Stimulated activated CD4-positive, alpha-beta T cell treated with anti-CD3 and anti-CD28 coated beads, TNF-alpha, amount 100 ng/mL, for 48 hours (primary cell): ENCODE measurements at places on chromosomes 4 and X.

DNA sequence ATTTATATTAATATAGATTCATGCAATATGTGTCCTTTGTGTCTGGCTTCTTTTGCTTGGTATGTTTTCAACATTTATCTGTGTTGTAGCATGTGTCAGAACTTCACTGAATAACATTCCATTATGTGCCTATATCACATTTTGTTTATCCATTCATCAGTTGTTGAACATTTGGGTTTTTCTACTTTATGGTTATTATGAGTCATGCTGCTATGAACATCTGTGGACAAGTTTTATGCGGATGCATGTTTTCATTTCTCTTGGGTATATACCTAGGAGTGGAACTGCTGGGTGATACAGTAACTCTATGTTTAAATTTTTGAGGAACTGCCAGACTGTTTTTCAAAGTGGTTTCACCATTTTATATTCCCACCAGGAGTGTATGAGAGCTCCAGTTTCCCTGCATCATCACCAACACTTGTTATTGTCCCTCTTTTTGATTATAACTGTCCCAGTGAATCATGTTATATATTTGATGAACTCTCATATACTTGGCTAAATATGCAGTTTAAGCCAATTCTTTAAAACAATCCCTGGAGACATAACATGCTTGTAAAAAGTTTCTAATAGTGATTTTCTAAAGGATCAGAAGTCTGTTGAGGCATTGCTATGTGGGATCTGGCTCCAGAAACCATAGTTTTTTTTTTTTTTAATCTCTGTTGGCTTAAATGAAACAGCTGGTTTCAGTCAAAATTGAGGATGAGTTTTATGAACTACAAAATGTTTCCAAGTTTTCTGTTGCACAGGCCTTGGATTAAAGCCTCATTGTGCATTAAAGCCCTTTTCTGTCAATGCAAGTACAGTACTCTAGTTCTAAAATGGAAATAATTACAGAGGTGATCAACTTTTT, 21.6 kb upstream of the REPS2 start:
- DNase-seq: no peak

DNA sequence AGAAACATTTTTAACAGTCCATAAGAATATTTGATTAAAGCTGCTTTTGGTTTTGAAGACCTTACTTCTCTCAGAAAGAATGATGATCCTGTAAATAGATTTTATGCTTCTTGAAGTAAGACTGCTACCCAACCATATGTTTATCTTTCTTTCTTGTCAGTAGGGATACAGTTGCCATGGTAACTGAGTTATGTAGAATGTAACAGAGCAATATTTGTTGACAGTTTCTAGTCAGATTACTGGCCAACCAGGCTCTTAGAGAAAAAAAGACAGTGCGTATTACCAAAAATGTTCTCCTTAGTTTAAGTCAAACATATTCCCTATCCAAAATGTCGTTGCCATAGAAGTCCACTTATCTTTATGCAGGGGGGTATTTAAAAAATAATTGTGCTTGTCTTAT, 456.8 kb downstream of the PRR32 start:
- DNase-seq: no peak

- DNase-seq: no peak
These were observed 581.6 kb upstream of the KLHL4 start for GRCh38 chrX:86935988-86936387.

GRCh38 chrX:148698221-148698620, 197.8 kb downstream of the AFF2 start:
- no peak for DNase-seq

GRCh38 chrX:73944563-73944908, 359.4 kb upstream of the ZCCHC13 start:
- DNase-seq: no peak

DNA sequence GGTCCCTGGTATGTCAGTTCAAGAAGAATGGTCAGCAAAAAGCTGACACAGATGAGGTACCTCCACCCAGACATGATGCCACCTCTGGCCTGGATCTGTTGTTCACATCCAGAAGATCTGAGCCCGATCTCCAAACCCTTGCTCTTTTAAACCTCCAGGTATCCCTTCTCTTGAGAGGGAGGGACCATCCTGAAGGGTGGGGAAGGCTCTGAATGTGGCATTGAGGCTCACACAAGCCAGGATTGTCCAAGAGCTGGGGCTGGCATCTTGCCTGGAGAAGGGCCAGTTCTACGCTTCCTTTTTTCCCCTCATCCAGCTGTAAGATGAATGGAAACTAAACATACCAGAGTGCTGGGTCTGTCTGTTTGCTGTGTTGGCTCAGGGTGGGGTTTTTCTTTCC, at the start of gene ITIH6:
Gene ITIH6 (minus strand): TSS at position 119 of the 400 bp plus-strand sequence. CDS start 45 bp downstream, at position 74.
- no peak for DNase-seq

GRCh38 chr4:106116025-106116424, 200.0 kb downstream of the TBCK start:
- no peak for DNase-seq

GRCh38 chr4:182695009-182695408, 222.2 kb downstream of the DCTD start:
- DNase-seq: no peak

DNA sequence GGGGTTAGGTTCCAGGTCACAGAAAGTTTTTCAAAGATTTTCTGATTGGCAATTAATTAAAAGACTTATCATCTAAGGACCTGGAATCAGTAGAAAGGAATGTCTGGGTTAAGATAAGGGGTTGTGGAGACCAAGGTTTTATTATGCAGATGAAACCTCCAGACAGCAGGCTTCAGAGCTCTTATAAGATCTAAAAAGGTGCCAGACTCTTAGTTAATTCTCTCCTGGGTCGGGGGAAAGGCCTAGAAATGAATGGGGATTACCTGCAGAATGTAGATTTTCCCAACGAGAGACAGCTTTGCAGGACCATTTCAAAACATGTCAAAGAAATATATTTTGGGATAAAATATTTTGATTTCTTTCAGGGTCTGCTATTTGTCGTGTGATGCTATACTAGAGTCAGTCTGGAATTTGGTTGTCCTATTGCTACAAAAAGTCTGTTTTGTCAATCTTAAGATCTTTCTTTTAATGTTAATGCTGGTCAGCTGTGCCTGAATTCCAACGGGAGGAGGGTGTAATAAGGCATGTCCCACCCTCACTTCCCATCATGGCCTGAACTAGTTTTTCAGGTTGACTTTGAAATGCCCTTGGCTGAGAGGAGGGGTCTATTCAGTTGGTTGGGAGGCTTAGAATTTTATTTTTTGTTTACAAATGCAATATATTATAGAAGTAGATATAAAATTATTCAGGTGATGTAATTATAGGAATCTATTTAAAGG, 15.8 kb downstream of the EGF start:
- no peak for DNase-seq

DNA sequence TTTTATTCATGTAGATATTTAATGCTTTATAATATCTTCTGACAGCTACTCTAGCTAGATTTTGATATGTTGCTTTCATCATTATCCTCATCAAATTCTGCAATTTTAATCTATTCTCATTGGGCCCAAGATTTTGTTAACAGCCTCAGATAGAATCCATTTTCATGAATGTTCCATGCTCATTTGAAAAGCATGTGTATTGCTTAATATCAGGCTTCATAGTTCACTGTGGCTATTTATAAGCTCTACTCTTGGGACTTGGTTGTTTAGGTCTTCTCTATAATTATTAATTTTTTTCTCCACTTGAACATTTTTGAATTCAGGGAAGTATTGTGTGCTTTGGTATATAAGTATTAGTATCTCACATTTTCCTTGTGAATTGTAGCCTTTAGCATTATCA, 41.8 kb downstream of the RAB40A start:
- DNase-seq: no peak
